Inflammatory macrophage (primary cell): ENCODE measurements at places on chromosomes 3 and 15.

GRCh38 chr15:98727115-98728040, 79.0 kb downstream of the IGF1R start:
- no peak for DNase-seq

DNA sequence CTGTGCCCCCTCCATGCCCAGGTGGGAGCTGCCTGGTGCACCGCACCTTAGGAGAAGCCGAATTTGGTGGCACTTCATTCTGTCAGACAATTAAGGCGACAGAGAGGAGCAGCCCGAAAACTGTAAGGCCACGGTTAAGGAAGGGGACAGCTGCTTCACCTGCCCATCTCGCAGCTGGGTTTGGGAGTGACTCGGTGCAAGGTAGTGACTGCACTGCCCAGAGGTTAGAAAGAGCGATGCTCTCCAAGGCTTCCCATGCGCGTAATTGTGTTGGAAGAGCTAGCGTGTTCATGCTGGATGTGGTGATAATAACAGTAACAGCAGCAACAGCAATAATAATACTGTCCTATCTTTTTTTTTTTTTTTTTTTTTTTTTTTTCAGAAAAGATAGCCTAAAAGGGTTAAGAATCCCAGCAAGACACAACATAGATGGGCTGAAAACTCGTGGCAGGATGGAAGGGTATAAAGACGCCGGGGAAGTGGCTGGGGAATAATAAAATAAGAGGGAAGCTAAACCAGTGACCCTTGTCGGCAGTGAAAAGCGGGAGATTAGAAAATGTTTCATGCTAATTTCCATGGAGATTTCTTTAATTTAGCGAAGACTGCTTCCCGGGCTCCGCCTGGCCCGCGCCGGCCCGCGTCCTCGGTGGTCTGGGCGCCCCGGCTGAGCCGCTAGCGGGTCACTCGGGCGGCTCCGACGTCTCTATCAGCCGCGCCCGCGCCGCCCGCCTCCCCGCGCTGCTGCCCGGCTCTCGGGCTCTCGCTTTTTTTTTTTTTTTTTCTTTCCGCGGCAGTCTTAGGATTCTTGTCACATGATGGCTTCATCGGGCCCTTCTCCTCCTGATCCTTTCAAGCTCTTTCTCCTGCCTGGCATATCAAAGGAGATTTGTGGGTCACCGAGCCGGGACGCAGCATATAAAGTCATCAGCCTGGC, 617.1 kb downstream of the NR2F2 start:
- no peak for DNase-seq

- DNase-seq = peak; percentile 14
Measured at GRCh38 chr3:32759342-32759741, 58.5 kb upstream of the TRIM71 start.

GRCh38 chr3:43302116-43302880, 16.0 kb downstream of the SNRK start:
- no peak for DNase-seq

DNA sequence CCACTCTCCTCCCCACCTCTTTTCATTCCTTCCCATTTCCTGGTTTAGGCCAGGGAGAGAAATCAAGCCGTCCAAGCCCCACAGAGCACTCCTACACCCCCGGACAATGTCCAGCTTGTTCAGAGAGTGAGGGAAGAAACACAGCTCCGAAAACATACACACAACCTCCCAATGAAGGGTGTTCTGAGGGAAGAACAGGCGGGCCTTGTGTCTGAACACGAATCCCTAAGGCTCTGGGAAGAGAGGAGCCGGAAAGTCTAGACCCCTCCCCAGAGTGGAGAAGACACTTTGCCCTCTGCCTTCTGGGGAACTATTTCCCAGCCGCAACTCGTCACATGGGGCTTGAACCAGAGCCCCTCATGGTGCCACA, 30.5 kb downstream of the ACAN start:
- DNase-seq = no peak

- no peak for DNase-seq
Measured at GRCh38 chr15:42876224-42876623, 44.4 kb downstream of the TTBK2 start.

DNA sequence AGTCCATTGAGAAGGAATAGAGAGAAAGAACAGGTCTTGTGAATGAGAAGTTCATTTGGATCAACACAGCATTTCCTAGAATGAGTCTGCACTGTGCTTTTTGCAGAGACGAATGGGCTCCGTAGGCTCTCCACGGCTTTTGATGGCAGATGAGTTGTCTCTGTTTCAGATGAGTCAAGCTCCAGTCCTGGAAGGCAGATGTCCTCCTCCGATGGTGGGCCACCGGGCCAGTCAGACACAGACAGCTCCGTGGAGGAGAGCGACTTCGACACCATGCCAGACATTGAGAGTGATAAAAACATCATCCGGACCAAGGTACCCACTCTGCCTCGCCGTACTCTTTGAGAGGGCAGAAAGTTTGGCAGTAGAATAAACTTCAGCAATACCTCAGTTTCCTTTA, 70.5 kb downstream of the SIDT1 start:
- DNase-seq = no peak

GRCh38 chr3:52317208-52318000, 1.3 kb downstream of the DNAH1 start:
- DNase-seq = peak; percentile 29

DNA sequence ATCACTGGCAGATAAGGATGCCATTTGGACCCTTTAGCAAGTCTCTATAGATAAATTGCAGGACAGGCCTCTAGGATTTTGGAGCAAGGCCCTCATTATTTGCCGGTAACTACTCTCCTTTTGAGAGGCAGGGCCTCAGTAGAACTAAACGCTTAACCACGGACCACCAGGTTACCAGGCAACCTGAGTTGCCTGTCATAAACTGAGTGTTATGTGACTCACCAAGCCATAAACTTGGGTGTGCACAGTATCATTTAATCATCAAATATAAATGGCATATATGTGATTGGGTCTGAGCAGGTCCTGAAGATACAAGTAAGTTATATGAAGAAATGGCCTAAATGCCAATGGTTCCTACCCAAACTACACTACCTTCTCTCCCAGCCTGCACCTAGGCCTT, 93.2 kb downstream of the BCHE start:
- DNase-seq = no peak

DNA sequence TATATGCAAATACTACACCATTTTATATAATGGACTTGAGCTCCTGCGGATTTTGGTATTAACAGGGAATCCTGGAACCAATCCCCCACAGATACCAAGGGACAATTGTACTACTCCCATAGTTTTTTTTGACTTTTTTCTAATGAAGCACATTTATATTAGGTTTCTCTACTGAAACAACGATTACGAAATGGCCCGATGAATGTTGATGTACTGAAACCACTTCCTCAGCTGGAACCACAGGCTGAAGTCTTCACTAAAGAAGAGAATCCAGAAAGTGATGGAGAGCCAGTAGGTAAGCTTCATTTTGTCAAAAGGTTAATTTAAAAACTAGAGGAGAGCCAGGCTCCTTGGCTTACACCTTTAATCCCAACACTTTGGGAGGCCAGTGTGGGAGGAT, 121.5 kb upstream of the LRRFIP2 start:
- DNase-seq = peak; percentile 41

DNA sequence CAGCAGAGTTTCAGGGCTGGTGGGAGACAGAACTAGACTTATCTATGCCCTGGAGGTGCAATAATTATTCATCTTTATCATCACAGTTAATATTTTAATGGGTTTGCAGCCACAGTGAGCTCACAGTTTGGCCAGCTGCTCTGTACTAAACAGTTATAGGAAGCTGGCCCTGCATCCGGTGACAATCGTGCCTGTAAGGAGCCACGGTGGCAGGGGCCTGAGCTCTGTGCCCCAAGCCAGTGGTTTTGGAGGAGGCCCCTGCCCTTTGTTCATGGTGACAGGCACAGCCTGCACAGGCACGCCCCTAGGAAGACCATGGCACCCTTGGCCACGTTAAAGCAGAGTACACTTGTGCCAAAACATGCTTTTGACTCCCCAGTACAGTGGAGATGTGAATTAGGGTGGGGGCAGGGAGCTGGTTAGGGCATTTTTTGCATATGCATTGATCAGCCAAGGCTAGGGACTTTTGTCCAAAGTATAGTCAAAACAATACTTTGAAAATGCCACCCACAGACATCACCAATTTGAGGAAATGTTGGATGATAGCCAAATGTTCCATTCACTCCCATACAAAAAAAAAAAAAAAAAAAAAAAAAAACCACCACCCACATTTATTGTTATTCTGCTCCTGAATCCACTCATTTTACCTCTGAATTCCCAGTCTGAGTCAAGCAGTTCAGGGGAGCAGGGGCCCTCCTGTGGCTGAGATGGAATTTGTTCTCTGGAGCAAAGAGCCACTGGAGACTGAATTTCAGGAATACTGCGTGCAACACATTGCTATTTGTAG, 3.4 kb upstream of the RFTN1 start:
- DNase-seq = no peak

DNA sequence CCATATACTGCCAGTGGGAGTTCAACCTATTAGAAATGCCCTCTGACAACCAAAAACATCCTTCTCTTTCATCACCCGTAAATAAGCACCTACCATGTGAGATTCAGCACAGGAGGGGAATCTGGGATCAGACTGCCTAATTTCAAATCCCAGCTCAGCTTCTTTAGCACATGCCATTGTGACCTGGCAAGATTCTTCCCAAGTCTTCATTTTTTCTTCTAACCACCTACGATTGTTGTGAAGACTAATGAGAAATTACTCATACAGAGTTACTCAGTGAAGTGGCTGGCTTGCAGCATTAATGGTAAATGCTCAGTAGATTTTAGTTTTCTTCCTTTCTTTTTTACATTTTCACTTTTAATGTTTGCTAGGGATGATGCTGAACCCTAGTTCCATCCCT, 176.7 kb downstream of the PDZRN3 start:
- DNase-seq = no peak

DNA sequence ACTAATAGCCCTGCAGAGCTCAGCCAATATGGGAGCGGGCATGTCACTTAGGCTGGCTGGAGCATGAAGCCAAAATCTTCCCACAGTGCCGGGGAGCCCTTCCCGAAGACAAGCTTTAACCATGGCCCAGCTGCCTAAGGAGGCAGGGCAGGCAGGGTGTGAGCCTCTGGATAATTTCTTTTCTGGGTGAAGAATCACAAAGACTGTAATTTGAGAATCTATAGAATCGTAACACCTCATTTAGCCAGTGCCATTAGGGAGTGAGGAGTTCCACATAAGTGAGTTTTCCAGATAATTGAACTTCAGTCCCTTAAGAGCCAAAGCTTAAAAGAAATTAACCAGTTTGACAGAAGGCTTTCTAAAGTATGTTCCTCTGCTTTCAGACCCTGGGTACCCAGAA, 40.2 kb upstream of the TLE3 start:
- no peak for DNase-seq

- no peak for DNase-seq
Measured at GRCh38 chr3:19547665-19548464, 386.2 kb downstream of the EFHB start.

DNA sequence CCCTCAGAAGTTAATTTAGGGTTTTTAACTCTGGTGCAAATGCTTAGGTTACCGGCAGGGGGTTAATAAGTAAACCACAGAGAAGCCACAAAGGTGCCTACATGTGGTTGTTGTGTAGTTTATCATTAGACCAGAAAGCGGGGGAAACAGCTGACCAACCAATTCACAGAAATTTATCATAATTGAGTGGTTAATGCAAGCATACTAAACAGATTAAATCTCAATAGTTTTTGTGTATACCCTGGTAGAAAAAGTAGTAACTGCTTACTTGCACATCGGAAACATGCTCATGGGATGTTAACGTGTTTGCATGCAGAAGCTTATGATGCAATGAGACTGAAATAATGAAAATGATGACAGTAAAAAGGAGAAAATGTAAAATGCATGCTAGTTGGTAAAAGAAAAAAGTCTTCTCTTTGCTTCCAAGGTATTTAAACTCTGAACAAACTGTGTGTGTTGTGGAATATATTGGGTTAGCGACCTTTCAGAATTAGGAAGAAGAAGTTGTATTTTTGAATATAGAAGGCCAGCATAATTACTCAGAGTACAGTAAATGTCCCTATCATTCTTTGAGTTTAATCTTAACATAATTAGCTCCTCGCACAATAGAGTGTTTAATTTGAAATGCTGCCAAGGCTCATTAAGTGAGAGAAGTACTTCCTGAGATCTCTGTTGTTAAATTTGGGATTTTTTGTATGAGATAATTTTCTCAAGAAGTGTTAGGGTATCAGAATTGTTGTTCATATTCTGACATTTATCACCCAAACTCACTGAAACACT, 316.2 kb downstream of the PTPRG start:
- no peak for DNase-seq

DNA sequence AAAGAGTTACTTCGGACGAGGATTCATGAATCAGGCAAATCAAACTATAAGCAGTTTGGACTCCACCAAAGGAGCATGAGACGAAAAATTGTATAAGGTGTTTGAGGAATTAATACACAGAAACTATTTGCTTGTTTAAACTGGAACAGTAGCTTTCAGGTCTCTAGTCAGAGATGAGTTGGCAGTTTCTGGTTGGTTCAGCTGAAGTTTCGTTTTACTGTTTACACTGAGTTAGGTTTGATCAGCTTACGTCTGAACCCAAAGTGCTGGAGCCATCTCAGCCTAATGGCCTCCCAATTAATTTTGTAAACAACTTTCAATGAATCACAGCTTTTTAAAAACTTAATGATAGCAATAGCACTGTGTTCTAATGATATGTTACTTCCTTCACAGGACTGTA, 703.7 kb downstream of the NLGN1 start:
- DNase-seq = no peak

DNA sequence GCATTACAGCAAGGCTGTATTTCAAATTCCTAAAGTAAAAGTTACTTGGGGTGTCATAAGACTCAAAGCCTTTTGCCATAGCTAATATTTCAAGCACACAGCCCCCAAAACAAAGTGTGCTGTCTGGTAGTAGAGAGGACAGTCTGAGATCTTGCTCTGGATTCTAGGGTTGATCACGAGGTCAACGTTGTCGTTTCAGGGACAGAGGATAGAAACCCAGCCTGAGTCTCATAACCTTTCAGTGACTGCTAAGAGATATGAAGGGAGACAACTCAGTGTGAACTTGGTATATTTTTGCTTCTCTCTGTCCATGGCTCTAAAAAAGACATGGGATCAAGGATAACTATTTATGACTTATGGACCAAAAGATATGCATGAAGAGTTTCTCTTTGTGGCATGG, 25.6 kb upstream of the MINDY4B start:
- no peak for DNase-seq

DNA sequence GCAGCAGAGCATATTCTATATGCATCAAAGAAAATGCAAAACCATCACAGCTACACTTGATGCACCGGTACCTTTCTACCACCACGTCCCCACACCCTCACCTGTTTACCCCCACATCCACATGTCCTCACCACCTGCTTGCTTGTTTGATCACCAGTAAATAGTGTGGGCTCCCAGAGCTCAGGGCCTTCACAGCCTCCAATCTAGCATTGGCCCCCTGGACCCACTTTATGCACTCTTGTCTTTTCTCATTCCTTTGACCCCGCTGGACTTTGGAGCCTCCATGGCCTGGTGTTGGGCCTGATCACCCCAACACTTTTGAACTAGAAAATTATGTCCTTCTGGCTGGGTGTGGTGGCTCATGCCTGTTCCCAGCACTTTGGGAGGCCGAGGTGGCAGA, 190.1 kb downstream of the PDE8A start:
- DNase-seq = no peak

DNA sequence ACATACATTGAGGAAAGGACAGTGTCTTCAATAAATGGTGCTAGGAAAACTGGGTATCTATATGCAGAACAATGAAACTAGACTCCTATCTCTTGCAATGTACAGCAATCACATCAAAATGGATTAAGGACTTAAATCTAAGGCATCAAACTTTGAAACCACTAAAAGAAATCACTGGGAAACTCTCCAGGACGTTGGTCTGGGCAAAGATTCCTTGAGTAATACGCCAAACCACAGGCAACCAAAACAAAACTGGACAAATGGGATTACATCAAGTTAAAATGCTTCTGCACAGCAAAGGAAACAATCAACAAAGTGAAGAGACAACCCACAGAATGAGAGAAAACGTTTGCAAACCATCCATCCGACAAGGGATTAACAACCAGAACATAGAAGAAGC, 14.5 kb downstream of the LAMP3 start:
- DNase-seq = no peak
